Skeletal muscle cell (primary cell): ENCODE measurements at places on chromosomes 2 and 18.
A peak's percentile ranks its signal among the peaks of the same experiment; 100 is the strongest.

GRCh38 chr18:47970664-47971531, 40.4 kb upstream of the SMAD2 start:
- DNase-seq, result no peak

DNA sequence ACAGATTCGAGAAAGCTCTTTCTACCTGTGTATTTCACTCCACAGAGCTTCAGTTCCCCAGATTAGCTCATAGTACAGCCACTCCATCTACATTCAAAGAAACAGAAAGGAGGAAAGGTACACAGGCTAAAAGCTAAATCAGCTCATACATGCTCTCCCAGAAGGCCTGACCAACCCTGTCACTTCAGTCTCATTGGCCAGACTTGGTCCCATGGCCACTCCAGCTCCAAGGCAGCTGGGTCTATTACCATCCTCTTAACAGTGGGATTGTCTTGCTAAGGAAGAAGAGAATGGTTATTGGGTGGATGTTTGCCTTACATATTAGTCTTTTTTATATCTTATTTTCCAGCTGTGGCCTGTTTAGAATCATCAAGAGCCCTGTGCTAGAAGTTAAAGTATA, 572.6 kb downstream of the ARHGAP15 start:
- no peak for DNase-seq

DNA sequence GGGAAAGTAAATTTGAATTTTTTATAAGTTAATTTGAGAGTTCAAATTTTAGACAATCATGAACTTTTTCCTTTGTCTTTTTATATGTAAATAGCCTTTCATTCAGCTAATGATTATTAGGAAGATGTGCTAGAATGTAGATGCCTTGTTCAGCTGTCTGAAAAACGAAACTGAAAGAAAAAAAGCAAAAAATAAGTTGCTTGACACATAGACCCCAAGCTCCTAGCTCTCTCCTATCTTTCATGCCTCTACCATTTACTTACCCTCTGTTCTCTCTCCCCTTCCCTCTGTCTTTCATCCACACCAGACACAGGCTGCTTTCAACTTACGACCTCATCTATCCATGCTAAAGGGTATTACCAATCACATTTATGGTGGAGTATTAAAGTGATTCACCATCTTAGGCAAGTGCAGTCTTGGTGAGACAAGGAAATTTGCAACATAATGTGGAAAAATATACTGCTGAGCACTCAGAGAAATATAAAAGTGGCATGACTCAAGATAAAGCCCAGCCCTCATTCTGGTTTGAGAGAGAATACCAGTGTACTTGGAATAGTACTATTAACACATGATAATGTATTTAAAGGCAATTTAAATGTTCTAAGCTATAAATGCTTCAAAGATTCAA, 425.6 kb downstream of the SUCLG1 start:
- DNase-seq, result no peak

- no peak for DNase-seq
Measured at GRCh38 chr18:53101536-53102105, 761.6 kb downstream of the DCC start.

DNA sequence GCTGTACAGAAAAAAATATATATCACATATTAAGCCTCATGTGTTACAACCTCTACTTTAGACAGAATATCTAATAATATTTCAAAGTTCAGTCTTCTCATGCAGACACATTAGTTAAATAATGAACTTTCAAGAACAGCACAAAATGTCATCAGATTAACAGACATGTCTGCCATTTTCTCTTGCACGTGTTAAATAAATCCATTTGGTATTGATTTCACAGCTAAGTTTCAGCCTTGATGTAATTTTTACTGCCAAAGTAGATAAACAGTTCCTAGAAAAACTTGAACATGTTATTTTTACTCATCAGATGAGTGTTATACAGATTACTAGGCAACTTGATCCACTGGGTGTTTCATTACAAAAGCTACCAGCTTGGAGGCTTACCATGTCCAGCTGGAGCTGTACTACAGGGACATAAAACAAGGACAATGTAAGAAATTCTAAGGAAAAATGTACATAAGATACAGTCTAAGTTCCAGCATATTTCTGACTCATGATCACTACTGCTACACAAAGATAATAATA, 290.7 kb upstream of the DDX18 start:
- DNase-seq, result no peak

GRCh38 chr2:235793163-235793752, 299.4 kb downstream of the AGAP1 start:
- no peak for DNase-seq

- no peak for DNase-seq
Measured at GRCh38 chr2:31533036-31533435, 47.7 kb downstream of the SRD5A2 start.

GRCh38 chr2:218386505-218387368, 4.7 kb downstream of the SLC11A1 start:
- DNase-seq, result no peak

GRCh38 chr18:74497778-74498177, 1.6 kb downstream of the CNDP2 start:
- DNase-seq, result no peak

GRCh38 chr18:61761875-61762274, 130.9 kb downstream of the RNF152 start:
- no peak for DNase-seq

GRCh38 chr2:172373766-172374165, 53.6 kb upstream of the ITGA6 start:
- no peak for DNase-seq

DNA sequence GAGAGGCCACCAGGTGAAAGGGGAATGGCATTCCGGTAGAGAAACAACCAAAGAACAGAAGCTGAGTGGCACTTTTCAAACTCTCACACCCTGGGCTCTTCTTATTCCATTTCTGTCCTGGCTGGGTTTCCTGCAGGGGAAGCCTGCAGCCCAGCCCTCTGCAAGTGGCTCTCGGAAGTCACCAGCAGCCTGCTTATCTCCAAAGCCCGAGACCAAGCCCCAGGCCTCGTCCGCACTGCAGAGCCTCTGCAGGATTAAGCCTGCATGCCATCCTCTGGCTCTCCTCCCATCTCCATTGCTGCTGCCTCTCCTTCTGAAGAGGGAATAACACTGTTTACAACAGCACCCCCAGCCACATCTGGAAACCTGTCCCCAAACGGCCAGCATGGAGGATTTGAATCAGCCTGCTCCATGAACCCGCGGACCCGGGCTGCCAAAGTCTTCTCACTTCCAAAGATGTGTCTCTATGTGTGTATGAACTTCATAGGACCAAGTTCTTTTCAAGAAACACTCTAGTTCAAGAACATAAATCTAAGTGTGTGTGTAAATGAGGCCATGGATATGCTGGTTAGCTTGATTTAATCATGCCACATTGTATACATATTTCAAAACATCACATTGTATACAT, 54.2 kb downstream of the DIPK1C start:
- DNase-seq, result no peak

GRCh38 chr2:160326786-160327185, 126.7 kb upstream of the ITGB6 start:
- DNase-seq, result no peak

- DNase-seq, result no peak
Measured at GRCh38 chr18:6842081-6842480, 112.6 kb downstream of the ARHGAP28 start.

- peak; percentile 4 for DNase-seq
Measured at GRCh38 chr2:139031722-139032121, 251.5 kb upstream of the NXPH2 start.

- no peak for DNase-seq
Measured at GRCh38 chr18:74291472-74291770, 342 bp downstream of the CYB5A start.

GRCh38 chr2:152395103-152395502, 60.1 kb downstream of the FMNL2 start:
- no peak for DNase-seq

GRCh38 chr2:11753452-11753885, 7.0 kb downstream of the LPIN1 start:
- DNase-seq, result no peak

DNA sequence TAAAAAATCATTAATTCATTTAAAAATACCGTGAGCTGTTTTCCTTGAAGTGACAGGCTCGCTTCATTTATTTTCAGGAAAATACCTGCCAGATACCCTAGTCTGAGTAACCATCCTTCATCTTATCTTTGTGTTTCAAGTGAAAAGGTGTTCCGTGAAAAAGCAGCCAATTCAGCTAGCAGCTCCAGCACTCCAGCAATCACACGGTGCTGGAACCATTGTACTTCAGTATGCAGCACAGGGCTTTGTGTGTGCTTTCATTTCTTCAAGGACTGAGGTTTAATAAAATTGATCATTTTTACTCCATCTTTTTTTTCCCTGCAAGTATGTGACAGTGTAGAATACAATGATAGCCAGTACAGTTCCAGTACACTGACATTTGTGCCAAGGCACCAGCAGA, 39.1 kb upstream of the PGAP1 start:
- DNase-seq, result no peak

DNA sequence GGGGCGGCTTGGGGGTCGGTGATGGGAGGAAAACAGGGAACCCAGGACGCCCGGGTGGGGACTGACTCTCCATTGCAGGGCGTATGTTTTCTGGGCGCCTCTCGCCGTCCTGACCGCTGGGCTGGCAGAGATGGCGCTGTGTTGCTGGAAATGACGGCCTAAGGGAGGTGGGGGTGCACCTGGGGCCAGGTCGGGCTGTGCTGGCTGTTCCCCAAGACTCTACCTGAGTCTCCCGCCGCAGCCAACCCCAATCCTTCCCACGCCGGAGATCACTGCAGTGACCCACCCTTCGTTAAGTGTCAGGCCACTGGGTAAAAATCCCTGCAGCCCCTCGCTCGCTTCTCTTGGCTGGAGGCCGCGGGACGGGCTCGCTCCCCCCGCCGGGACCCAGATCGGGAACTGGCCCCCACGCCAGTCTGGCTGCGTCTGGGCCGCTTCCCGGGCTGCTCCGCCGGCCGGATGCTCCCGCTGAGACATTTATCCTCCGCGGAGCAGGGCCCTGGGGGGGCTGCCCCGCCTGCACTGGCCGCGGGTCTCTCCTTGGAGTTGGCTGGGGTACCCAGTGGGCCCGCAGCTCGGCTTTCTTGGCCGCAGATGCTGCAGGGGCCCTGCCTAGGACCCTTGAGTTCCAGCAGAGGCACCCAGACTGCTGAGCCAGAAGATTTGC, 7.8 kb upstream of the ARMC9 start:
- no peak for DNase-seq

GRCh38 chr2:55038428-55038827, 11.8 kb downstream of the RTN4 start:
- DNase-seq, result no peak

- DNase-seq, result no peak
Measured at GRCh38 chr2:17879137-17879912, 858 bp downstream of the KCNS3 start.

- DNase-seq, result no peak
Measured at GRCh38 chr2:62195421-62196277, at the start of gene B3GNT2. Gene B3GNT2, plus strand, starts transcription at chr2:62196115. Its CDS starts 26,106 bp downstream, at chr2:62222221.

- no peak for DNase-seq
Measured at GRCh38 chr18:74662622-74663021, 65.0 kb downstream of the ZNF407 start.

DNA sequence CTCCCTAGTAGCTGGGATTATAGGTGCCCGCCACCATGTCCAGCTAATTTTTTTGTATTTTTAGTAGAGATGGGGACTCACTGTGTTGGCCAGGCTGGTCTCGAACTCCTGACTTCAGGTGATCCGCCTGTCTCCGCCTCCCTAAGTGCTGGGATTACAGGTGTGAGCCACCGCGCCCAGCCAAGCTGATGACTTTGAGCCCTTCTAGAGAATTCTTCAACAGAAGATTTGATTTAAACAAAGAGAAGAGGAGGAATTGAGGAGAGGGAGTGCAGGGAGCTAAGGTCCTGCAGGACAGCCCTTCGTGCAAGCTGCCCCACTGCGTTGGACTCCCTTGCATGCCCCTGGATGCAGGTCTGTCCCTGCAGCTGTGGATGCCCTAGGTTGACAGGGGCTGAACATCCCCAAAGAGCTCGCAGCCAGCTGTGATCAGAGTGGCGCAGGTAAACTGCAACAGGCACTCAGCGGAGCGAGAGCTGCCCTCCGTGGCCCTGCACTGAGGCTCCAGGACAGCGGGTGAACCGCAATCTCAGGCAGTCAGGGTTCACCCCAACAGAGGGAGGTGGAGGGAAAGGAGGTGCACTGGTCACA, 13.7 kb downstream of the ADRA2B start:
- DNase-seq, result no peak

DNA sequence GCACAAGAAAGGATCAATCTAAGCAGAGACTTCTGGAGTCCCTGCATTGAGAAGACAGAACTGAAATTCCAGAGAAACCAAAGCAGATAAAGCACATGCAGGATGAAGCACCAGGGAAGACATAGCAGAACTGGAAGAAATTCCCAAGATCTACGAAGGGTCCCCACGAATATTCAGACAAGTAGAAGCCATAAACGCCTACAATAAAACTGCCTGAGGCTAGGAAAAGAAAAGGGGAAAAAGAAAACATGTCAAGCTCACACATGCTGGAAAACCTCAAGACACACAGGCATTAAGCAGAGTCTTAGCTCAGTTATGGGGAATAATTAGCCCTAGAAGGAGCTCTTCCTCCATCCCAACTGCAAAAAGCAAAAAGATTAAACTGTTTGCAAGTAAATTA, 171.2 kb downstream of the NBAS start:
- DNase-seq, result no peak

- no peak for DNase-seq
Measured at GRCh38 chr2:113248997-113249770, 29.5 kb downstream of the PAX8 start.

DNA sequence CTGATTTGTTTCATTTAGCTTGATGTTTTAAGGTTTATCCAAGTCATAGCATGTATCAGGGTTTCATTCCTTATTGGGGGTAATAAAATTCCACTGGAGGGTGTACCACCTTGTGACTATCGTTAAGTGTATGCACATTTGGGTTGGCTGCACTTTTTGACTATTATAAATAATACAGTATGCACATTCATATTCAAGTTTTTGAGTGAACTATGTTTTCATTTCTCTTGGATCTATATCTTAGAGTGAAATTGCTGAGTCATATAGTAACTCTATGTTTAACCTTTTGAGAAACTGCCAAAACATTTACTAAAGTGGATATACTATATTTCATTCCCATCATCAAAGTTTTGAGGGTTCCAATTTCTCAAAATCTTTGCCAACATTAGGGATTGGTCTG, 952.7 kb downstream of the TDRD15 start:
- DNase-seq, result no peak

GRCh38 chr2:12923907-12924610, 207.3 kb downstream of the TRIB2 start:
- DNase-seq, result no peak

- no peak for DNase-seq
Measured at GRCh38 chr2:231917280-231918066, 8.7 kb downstream of the NPPC start.

- no peak for DNase-seq
Measured at GRCh38 chr18:9058406-9058805, 44.1 kb upstream of the NDUFV2 start.
